ENCODE measurements at places on chromosomes 6 and 20.

GRCh38 chr6:111664565-111665030 lies 58.9 kb upstream of the TRAF3IP2 start:
- DNase-seq, result no peak

DNA sequence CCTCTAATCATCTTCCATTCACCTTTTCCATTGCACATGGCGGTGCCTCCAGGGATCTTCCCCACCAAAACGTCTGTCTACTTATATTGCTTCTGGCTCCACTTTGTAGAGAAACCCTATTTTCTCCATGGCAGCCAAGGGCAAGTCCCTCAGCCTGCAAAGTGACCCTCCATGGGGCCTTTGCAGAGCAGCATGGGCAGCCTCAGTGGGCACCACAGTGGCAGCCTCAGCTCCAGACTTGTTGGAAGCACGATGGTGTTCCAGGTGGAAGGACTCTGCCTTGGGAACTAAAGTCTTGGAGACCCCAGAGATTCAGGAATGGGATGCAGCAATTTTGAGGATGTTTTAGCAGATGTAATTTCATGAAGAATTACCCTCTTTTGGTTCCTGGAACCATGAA lies 18.5 kb upstream of the CCR6 start:
- DNase-seq, result no peak

DNA sequence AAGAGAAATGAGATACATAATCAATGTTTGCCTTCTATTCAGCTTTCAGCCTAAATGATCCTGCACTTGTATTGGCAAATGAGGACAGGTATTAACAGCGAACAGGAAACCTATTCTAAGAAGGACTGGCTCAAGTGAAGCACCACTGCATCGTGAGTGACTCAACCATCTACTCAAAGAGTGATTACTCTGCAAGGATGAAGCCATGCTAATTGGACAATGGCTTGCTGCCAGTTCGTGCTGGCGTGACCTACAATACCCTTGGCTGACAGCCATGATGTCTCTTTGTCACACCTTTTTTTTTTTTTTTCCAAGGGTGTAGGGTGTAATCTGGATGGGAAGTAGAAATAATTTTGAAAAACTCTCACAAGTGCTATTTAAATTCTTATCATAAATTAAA lies 104.9 kb downstream of the GJA10 start:
- DNase-seq, result no peak

GRCh38 chr6:52050051-52050405 lies 37.4 kb downstream of the PKHD1 start:
- no peak for DNase-seq

- DNase-seq, result no peak
Observed at GRCh38 chr20:63695424-63696305, 787 bp upstream of the TNFRSF6B start.

DNA sequence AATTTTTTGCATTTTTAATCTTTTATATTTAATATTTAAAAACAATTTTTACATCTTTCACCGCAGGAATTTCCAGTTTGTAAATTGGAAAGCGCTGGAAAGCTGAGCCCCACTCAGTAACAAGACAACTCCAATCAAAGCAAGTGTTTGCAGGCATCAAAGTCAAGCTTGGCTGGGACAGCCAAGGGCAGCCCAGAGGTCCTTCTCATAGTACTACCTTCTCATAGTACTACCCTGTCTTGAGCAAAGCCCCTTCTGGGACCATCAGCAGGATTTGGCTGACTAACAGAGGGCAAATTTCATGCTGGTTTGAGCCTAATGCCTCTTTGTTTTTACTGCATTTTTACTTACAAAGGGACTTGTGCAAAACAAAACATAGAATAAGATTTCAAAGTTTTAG lies 228.3 kb downstream of the SIM1 start:
- no peak for DNase-seq

DNA sequence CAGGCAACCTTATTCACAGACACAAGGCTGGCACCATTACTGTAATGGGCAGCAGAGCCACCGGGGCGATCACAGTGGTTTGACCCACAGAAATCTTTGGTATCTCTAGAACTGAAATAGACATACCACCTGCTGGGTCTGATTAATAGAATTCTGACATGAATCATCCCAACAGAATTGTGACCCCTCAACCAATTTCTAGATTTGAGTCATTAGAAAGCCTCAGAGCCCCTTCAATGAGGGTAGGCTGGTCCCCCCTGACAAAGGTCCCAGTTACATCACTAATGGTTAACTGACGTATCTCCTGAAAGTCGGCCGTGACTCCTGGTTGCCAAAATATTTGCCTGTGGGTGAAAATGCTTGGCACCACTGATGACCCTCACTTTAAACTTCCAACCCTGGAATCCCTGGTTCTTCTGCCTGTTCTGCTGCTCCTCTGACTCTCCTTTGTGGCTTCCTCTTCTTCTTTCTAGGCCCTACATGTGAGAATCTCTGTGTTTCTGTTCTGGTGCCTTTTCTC lies 124.9 kb upstream of the ARID1B start:
- no peak for DNase-seq

- DNase-seq, result no peak
Observed at GRCh38 chr6:134373282-134373922, 55.5 kb upstream of the SGK1 start.

DNA sequence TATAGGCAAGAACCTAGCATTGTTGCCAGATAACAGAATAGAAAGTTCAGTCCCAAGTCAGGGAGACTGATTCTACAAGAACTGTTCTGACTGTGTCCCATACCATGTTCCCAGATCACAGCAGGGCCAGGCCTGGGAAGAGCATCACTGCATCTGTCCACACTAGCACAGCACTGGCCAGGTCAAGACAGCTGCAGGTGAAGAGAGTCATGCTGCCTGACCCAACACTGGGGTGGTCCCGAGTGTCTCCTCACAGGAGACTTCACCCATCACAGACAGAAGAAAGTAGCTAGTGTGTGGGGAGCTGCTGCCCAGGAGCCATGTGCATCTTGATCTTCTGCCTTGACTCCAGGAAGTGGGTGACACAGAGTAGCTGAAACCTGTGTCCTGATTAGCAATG lies 1.3 kb upstream of the CST9L start:
- no peak for DNase-seq

DNA sequence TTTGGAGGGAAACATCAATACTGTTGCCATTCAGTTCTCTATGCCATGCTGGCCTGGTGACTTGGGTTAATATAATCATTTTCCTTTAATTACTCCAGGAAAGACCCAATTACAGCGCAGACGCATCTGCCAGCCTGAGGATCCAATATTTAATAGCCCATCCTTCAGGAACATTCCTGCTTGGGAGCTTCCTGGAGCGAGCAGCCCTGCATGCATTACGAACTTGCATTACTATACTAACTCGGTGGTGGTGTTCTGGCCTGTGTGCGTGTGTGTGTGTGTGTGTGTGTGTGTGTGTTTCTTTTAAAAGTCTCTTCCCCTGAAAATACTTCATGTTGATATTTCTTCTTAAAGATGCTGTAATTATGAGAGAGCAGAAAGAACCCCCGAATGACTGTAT lies 26.5 kb downstream of the PMEPA1 start:
- DNase-seq, result no peak

- DNase-seq, result no peak
Observed at GRCh38 chr6:170050591-170051041, 240.3 kb downstream of the DLL1 start.

GRCh38 chr20:51210084-51210483 lies 187.2 kb upstream of the KCNG1 start:
- no peak for DNase-seq

DNA sequence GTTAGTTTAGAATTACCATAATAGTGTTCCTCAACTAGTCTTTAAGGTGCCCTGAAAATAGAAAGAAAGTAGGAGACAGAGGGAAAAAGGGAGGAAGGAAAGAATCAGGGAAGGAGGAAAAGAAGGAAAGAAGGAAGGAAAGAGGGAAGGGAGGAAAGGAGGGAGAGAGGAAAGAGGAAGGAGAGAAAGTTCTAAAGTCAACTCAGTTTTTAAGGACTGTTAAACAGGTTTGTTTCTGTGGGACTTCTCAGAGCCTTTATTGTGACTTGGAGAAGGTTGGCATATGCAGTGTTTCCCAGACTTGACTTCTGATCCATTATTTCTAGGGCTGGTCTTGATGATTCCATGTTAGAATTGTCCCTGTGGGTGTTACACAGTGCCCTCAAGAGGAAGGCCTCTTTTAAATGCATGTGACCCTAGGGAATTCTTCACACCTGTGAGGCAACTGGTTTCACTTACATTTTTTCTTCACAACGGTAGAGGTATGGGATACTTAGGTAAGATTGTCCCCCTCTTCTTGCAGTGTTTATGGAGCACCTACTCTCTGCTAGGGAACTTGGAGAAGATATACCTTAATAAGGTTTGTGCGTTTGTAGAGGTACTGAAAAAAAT lies 132.7 kb upstream of the GMDS start:
- DNase-seq, result no peak

- DNase-seq, result no peak
Observed at GRCh38 chr20:52160621-52161204, 30.9 kb downstream of the ZFP64 start.

DNA sequence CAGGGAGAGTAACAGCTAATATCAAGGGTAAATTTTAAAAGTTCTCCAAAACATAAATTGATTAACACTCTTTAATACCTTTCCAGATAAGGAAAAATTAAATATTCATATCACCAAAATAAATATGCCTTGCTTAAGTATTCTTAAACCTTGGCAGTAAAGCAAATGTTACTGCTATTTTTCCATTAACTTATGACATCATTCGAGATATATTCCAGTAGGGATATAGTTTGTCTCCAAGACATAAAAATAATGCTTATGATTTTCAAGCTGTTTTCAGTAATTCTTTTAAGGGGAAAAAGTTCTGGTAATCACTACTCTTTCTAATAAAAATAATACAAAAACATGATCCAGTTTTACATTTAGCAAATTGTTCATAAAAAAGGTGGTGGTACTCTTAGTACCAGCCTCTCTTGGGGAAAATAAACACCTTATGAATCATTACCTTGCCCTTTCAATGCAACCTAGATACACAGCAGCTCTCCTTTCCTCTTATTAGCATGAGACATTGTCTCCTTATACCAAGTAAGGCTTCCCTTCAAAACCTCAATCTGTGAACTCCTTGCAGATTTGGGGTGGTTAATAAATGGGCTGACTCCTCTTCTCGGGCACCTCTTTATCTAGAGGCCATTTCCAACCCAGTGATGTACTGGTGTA lies 31.5 kb upstream of the LTV1 start:
- DNase-seq, result no peak

DNA sequence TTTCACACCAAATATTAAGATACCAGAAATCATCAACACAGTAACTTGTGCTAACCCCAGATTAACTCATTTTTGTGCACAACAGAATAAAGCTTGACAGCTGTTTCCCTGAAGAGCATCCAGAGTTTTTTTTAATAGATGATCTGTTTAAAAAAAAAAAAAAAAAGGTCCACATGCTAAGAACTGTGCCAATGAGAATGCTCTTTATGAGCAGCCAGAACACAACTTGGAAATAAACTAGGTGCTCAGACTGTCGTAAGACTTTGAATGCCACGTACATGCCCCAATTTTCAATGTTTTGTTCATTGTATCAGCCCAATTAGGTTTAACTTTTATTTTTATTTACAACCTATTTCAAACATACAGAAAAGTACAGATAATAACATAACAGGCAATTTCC lies 47.3 kb downstream of the STAU1 start:
- DNase-seq, result no peak

GRCh38 chr6:33784787-33785186 lies 4.1 kb downstream of the LEMD2 start:
- no peak for DNase-seq

DNA sequence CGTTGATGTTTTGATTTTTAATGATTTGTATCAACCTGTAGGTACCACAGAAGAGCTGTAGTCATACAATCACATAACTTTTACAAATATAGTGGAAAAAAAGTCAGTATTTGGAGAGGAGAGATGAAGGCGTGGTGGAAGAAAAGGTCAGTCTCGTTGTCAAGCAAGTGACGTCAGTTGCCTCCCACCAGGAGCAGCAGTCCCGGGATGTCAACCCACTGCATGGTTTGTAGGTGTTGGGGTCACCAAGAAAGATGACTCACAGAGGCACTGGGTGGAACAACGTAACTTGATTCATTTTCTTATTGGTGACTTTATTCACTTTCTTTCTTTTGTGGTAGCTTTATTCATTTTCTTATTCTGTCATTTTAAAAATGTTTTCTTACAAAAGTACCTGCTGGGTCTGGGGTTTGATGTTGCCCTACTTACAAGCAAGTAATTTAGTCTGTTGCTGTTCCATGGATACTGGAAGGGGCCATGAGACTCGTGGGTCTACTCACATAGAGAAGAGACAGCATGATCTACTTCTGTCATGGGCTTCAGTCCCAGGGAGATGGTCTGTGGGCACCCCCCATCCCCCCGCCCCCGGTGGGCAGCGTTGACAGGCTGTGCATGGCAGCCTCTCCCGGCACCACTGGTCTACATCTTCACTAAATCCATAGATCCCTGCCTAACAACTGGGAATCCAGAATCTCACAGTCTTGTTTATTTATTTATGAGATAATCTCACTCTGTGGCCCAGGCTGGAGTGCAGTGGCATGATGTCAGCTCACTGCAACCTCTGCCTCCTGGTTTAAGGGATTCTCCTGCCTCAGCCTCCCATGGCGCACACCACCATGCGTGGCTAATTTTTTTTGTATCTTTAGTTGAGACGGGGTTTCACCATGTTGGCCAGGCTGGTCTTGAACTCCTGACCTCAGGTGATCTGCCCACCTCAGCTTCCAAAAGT lies 36.4 kb upstream of the SYNJ2 start:
- no peak for DNase-seq

- DNase-seq, result no peak
Observed at GRCh38 chr20:50891138-50891537, 40.1 kb downstream of the ADNP start.

GRCh38 chr20:50774515-50774914 lies 20.3 kb upstream of the BCAS4 start:
- no peak for DNase-seq

DNA sequence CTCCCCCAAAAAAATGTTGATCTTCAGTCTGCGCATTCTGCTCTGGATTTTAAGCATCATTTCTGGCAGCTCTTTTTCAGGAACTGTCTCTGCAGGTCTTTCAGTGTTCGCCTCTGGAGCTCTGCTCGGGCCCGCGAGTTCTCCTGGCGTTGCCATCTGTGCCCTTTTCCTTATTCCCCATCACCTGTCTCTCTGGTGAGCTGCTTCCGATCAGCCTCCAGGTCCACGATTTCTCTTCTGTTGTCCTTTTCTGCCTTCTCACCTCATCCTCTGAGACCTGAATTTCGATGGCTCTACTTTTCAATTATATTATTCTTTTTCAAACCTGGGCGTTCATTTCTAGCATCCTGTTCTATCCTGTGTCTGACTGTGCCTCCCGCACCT lies 590 bp upstream of the MAP1LC3A start:
- no peak for DNase-seq

GRCh38 chr6:169415179-169415578 lies 161.5 kb upstream of the THBS2 start:
- no peak for DNase-seq

- DNase-seq, result no peak
Observed at GRCh38 chr6:95959261-95959660, 56.5 kb upstream of the FUT9 start.

GRCh38 chr6:134082191-134082590 lies 29.8 kb upstream of the SLC2A12 start:
- DNase-seq, result no peak

- DNase-seq, result no peak
Observed at GRCh38 chr6:99236010-99236409, 113.5 kb downstream of the FAXC start.

GRCh38 chr6:13359287-13359686 lies 30.9 kb upstream of the TBC1D7 start:
- DNase-seq, result no peak
